ENCODE measurements at places on chromosomes 3 and 15. TPM values are rescaled to one million over a fixed set of nuclear protein-coding genes. Genes with fewer than 3 reads are reported as not detected.
A peak's percentile ranks its signal among the peaks of the same experiment; 100 is the strongest.

Gene THRB
- total RNA-seq = 0.77 TPM

GRCh38 chr3:120683213-120683612 is 1.2 kb upstream of the HGD start:
- ATAC-seq = no peak

DNA sequence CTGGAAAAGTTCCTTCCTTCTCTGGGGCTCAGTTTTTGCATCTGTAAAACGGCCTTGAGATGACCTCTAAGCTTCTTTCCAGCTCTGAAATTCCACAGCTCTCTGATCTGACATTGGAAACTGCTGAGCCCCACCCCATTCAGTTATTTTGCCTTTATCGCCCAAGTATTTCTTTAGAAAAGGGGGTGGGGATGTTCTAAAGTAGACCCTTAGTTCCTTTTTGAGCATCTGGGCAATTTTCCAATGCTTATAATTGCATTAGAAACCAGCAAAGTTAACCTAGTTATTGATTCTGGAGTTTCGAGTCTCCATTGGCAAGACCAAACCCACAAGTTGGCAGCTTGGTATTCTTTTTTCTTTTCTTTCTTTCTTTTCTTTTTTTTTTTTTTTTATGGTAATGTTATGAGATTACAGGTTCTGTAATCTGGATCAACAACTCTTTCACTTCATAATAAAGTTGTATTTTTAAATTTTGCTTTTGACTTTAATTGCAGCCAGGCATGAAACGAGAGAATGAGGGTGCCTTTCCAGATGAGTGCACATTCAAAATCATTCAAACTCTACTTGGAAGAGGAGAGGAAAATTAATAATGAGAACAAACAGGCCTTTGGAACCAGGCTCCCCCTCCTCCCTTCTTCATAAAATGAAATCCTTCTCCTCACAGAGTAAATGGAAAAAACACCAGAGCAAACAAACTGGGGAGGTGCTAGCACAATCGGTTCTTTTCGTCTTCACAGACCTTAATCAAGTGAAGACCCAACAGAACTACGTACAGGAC is 76.8 kb upstream of the LRIG1 start:
- no peak for ATAC-seq

Gene CAPN3
- total RNA-seq = 3.7 TPM

GRCh38 chr3:18645619-18646018 is 220.5 kb upstream of the SATB1 start:
- no peak for ATAC-seq

- peak; percentile 48 for ATAC-seq
These were observed 37.7 kb downstream of the PLD1 start for GRCh38 chr3:171772427-171773056.

DNA sequence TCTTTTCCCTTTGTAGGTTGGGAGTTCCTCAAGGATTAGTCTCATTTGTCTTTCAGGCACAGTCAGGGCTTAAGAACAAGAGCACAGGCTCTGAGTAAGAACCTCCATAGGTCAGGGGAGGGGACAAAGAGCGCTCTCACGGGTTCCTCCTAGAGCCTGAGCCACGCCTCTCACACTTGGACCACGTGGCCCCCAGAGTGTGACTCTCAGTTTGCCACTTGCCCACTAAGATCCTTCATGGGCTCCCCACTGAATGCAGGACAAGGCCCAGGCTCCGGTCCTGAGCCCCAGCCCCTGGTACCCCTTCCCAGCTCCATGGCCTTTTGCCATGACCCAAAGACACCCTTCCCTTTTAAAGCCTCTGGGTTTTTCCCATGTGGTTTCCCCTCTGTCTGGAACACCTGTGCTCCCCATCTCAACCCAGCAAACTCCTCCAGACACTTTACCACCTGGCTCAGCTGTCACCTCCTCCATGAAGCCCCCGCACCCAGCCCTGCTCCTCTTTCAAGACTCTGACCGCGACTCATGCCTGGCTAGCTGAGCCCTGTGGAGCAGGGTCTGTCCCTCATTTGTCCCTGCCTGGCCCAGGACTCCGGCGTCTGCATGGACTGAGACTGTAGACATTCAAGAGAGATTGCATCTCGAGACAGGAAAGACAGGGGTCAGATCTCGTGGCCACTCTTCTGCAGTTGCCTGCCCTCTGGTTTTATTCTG is 32.7 kb downstream of the IQSEC1 start:
- ATAC-seq = no peak

DNA sequence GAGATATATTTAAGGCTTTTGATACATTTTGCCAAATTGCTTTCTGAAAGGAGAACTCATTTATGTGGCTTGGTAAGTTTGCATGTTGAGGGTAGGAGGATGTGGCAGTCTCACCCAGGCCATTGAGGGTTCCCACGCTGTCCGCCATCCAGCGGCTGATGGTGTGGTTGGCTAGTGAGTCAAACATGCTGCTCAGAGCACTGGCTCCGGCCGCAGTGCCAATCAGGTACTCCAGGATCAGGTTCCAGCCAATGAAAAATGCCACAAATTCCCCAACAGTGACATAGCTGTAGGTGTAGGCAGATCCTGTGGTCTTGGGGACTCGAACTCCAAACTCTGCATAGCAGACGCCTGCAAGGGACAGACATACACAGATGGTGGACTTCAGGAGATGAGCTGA is 82.3 kb downstream of the CLDN11 start:
- no peak for ATAC-seq

GRCh38 chr3:151724576-151725562 is 8.9 kb upstream of the AADACL2 start:
- ATAC-seq = no peak

- no peak for ATAC-seq
These were observed 119.9 kb upstream of the MELTF start for GRCh38 chr3:197149528-197149927.

DNA sequence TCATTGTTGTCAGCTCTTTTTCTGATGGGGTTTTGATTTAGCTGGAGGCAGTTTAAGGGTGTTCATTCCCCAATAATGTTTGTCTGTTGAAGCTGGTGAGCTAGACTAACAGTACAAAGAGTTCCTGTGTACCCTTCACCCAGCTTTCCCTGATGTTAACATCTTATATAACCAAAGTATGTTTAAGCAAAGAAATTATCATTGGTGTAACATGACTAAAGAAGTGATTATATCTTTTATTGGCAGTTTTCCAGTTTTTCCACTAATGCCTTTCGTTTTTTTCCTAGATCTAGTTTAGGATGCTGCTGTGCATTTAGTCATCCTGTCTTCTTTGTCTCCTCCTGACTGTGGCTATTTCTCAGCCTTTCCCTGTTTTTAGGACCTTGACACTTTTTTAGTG is 165.6 kb downstream of the LPP start:
- no peak for ATAC-seq

Gene RASL12
- total RNA-seq = 0.24 TPM

Gene UROC1
- total RNA-seq = not detected

Data from motor neuron (in vitro differentiated cells).